ENCODE measurements at places on chromosomes 16 and 17. TPM values are rescaled to one million over a fixed set of nuclear protein-coding genes. Genes with fewer than 3 reads are reported as not detected.

DNA sequence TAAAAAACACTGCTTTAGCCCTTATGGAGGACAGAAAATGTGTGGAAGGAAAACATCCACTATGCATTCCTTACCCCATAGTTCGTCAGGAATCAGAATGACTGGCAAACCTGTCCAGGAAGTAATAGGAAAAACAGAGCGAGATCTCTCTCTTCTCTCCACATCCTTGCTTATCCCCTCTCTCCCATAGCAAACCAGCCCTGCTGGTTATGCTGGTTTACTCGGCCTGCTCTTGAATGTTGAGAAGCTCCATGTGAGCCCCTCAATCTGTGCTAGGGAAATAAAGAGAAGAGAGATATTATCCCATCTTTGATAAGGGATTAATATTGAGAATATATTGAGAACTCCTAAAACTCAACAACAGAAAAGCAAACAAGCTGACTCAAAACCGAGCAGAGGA, 402.8 kb upstream of the RBFOX1 start:
- no peak for DNase-seq

DNA sequence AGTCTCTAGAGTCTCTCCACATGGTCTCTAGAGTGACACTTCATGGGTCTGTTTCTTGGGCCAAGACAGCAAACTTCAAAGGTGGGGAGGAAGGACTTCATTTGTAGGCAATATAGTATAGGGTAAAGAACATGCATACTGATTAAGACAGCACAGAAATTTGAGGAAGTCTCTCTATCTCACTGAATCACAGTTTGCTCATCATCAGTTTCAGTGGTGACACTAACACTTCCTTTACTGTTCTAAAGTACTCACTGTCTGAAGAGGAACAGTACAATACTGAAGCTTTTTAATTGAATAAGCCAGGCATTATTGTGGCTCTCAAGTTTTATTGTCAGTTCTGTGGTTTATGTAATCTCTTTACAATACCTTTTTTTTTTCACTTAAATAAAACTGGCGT, 656.4 kb upstream of the CDH8 start:
- no peak for DNase-seq

DNA sequence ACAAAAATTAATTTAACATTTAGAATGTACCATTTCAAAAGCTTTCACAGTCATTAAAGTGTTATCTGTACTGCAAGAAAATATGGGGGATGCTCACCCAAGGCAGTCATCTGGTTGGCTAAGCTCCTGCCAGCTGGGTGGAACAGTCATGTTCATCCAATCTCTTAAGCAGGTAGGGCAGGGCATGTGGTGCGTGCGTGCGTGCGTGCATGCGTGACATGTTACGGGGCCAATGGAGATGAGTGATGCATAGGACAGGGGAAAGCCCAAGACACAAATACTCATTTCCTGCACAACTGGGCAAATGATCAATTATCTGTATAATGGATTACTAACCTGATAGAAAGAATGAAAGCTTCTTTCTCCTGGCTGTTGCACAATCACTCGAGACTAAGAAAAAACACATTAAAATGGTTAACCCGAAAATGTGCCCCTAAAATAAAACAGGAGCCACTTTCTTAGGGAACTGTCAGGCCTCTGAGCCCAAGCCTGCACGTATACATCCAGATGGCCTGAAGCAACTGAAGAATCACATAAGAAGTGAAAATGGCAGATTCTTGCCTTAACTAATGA, 104.4 kb downstream of the MYO1D start:
- DNase-seq = no peak

- no peak for DNase-seq
These were observed 28.5 kb downstream of the DNAH17 start for GRCh38 chr17:78548725-78549124.

DNA sequence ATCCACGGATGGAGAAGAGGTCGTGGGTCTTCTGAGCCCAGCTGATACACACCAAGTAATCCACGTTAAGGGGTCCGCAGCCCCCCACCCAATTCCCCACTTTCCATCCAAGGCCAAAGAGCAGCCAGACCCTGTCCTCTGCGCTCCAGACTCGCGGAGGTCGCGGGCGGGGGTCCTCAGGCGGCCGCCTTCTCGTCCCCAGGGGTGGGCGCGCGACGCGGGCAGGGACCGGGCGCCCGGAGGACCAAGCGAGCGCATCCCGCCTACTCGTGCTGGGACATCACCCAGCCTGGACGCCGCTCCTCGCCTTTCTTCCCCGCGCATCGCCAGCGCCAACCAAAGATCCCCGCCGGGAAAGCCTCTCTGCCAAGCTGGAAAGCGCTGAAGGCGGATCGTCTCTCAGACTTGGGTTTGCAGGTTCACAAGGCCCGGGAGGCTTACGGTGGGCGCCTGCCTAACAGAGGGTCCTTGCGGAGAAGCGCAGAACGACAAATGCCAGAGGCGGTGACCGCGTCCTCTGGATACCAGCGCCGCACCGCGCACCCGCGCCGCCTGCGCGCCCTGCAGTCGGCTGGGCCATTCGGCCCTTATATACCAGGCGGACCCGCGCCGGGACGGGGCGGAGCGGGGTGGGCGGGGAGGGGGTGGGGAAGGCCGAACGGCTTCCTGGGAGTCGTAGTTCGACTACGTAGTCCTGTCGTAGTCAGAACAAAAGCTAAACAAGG, 471.6 kb downstream of the SOX9 start:
- DNase-seq = peak; percentile 90

- no peak for DNase-seq
These were observed 167.7 kb upstream of the CIBAR2 start for GRCh38 chr16:85279825-85280545.

DNA sequence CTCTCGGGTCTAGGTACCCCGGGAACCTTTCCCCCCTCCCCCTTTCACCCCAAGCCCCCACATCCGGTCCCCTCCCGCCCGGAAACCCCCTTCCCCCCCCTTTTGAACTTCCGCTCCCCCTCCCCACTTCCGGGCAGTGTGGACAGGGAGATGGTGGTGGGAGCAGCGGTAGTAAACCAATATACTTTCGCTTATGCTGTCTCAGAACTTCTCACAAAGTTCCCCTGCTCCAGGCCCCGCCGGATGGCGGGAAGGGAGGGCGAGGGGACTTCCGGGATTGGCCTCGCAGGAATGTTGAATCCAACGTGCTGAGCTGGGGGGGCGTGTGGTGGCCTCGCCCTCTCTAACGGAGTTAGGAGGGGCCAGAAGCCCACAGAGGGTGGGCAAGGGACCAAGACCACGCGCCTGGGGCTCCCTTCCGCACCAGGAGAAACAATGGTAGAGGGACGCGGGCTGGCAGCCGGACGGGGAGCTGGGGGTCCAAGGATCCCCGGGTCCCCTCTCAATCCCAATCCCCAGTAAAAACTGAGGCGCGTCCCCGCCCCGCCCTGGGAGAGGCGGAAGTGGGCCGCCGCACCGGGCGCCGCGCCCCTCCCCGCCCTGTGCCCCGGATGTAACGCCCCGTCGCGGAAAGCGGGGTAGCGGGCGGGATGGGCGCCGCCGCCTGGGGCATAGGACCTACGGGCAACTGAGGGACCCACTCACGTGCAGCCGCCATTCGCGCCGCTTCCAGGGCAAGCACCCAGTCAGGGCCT, 742 bp downstream of the PFN1 start:
- DNase-seq = peak; percentile 76

DNA sequence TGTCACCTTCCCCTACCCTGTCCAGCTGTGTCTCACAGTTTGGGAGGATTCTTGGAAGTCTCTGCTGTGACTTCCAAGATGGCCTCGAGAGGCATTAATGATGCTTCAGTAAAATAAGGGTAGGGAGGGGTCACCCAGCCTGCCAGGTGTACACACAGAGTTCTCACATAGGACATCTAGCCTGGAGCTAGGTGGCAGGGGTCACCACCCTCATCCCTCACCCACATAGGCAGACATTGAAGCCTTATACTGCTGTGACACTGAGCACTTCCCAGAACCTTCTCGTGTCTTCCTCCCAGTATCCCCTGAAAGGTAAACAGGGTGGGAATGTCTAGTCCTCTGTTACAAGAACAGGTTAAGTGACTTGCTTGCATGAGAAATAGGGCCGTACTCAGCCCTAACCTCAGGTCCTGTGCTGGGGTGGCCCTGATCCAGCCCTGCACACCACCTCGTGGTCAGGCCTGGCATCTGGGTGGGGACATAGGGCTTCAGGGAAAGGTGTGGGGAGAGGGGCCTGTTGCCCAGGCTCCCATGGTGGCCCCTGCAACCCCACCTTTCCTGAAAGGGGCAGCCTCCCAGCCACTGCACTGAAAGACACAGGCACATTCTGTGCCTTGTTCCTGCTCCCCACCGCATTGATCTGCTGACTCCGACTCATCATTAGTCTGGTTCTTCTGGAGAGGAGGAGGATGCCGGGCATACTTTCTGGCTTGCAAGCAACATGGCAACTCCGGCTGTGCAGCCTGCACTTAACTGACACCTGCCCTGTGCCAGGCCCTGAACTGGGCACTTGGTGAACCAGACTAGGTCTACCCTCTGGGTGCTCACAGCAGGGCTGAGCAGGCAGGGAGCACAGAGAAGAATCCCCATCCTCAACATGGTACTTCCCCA, 3.6 kb upstream of the MMP15 start:
- DNase-seq = no peak

Gene KCNJ16
- polyA plus RNA-seq = 0.87 TPM

Gene TMEM88
- 0.33 TPM for polyA plus RNA-seq

Gene NXPH3
- polyA plus RNA-seq = 0.20 TPM

Gene TBC1D3G
- 0.08 TPM for polyA plus RNA-seq

Gene CCL3
- not detected for polyA plus RNA-seq

Gene AGRP
- not detected for polyA plus RNA-seq
